Hepatic stellate cell (primary cell): ENCODE measurements at places on chromosomes 1 and 21.

DNA sequence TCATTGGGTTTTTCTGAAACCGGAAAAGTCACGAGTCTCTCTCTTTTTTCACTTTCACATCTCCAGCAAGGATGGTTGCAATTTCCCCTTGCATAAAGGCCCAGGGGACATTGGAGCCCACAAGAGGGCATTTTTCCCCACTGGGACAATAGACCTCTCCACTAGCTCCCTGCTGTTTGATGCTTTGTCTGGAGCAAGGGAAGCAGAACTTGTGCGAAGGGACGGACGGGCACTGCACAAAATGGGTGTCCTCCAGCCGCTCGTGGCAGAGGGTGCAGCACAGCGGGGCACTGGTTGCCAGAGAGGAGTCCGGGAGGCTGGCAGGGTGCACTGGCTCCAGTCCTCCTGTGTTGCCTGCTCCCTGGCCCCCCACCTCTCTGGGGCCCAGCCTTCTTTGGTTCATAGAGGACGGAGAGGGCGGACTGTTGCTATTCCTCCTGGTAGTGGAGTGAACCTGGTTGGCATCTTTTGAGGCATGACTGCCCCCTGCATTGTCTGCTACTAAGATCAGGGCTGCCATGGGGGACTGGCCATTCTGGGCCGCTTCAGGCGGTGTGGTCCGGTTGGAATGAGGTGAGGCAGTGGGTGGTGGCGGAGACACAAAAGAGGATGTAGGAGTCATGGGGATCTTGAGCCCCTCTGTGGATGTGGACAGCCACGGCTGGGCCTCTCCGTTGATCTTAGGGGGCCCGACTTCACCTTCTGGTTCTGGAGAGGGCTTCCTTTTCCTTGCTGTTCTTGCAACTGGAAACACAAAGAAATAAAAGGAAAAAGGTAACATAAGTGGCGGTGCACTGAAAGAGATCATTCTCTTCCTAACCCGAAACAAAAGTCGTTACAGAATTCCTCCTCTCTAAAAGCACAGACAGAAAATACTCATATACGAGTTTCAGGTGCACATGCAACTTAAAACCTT lies 2.6 kb downstream of the IRF2BP2 start:
- no peak for DNase-seq

GRCh38 chr1:91752324-91752723 lies 133.6 kb downstream of the TGFBR3 start:
- DNase-seq = no peak

- no peak for DNase-seq
Measured at GRCh38 chr1:219549215-219549614, 63.7 kb downstream of the ZC3H11B start.

- no peak for DNase-seq
Measured at GRCh38 chr1:194227161-194227560, 1040.7 kb upstream of the B3GALT2 start.

- no peak for DNase-seq
Measured at GRCh38 chr1:107153014-107153413, 12.2 kb downstream of the NTNG1 start.

DNA sequence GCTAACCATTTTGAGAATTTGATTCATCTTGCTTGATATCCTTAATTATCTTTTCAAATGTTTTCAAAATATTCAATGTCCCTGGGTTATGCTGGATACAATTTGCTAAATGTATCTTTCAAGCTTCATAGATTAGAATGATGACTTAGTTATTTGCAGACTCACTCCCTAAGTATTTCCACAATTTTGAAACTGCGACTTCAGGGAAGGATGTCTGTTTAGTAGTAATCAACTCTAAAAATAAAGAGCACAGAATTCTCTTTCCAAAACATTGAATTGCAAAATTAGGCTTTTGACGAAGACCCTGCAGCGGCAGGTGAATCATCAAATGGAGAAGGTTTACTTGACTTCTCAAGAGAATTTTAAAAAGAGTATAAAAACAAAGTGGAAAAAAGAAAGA lies 14.2 kb downstream of the RGS1 start:
- no peak for DNase-seq

DNA sequence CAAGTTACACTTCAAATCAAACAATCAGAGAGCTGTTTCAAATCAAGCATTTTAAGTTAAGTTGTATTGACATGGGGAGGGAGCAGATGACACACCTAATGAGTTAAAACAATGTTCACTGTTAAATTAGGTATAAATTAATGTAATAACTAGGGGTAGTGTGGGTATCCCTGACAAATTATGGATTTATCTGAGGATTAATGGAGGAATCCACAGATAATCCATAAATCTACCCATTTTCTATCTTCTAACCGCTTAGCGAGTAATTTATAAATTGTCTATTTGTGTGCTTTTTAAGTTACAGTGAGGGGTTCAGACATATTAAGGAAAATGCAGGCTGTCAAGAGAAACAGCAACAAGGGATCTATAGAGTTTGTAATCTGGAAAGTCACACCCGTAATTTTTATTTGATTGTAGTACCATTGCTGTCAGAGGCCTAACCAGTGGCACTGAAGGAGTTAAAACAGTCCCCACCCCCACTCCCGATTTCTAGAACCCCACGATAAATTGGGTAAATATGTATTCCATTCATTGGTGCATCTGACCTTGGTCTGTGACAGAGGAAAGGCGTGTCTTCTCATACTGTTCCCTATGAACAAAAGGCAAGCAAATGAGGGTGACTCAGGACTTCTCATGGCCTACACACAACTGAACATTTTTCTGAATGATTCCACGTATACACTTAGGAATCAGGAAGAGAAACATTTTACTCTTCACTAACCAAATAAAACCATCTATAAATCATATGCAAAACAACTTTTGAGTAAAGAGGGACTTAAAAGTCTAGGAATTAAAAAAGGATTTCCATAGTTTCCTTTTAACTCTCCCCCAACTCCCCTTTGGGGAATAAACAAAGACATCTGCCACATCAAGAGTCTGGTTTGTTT lies 7.4 kb downstream of the IRF2BP2 start:
- peak; percentile 86 for DNase-seq

DNA sequence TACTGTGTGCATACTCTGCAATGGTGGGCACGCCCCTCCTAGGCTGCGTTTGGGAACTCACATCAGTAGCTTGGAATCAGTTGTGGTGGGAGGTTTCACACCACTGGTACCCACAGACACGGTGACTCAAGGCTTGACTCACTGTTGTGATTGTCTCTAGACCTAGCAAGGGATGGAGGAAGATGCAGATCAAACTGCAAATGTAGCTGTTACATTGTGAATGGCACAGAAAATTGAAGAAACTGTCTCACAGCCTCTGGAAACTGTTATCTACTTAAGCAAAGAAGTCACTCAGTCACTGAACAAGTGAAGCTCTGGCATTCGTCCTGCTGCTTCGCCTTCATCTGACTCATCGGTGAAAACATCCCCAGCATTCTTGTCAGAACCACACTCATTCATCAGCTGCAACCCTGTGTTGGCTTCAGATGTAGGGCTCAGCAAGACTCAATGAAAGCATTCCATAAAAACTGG lies 59.5 kb downstream of the POFUT2 start:
- peak; percentile 89 for DNase-seq

GRCh38 chr21:43972850-43973633 lies 39.1 kb upstream of the TRAPPC10 start:
- no peak for DNase-seq

DNA sequence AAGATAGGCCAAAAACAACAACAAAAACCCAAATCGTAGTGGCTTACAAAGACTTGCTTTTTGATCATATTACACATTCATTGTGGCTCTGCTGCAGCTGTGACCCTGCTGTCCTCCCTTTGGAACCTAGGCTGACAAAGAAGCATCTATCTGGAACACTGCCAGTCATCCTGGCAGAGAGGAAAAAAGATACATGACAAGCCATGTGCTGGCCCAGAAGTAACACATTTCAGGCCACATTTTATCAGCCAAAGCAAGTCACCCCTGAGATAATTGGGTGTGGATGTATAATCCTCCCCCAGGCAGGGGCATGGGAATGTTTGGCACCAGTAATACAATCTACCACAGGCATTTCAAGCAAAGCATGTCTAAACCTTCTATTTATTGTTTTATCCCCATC lies 37.2 kb upstream of the AGO1 start:
- DNase-seq = no peak

DNA sequence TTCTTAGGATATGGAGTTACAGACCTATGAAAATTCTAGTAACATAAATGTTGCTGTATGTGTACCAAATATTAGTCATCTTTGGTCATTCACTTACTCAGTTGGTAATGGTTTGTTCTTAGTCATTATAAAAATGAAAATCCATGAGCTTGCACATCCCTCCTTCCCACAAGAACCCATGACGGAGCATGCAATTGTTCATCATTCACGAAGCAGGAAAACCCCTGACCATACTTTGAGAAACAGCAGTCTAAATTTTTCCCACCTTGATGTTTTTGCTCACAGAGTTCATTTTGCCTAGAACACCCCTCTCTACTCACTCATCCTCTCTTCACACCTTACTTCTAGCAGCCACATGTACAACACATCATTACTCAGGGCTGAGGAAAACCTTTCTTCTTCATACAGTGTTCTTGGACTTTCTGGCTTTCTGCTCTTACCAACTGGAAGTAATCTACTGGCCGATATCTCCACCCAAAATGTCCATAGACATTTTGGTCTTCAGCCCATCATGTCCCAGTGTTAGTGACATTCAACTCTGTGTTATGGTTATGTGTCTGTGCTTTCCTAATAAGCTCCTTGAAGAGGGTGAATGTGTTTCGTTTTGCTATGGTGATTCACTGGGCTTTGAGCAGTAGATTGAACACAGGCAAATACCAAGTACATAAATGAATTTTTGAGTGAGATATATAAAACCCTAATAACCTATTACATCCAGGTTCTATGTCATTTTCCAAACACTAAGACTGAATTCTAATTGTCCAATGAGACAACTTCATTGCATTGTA lies 189.9 kb downstream of the ZC3H11B start:
- DNase-seq = peak; percentile 13

DNA sequence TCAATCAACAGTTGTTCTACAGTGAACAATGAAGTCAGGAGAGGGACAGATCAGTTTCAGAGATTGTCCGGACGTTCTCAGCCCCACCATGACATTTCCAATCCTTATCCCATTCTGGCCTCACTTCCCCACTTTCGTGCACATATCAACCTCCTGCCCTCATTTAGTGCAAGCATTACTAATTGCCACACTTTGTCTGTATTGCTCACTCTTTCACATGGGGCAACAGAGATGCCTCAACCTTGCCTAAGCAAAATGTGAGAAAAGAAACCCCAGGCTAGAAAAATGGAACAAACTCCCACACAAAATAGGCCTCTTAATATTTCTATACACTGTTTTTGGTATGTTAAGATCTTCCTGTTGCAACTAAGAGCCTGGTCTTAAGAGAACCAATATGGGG lies 8.9 kb upstream of the RGS1 start:
- DNase-seq = no peak

DNA sequence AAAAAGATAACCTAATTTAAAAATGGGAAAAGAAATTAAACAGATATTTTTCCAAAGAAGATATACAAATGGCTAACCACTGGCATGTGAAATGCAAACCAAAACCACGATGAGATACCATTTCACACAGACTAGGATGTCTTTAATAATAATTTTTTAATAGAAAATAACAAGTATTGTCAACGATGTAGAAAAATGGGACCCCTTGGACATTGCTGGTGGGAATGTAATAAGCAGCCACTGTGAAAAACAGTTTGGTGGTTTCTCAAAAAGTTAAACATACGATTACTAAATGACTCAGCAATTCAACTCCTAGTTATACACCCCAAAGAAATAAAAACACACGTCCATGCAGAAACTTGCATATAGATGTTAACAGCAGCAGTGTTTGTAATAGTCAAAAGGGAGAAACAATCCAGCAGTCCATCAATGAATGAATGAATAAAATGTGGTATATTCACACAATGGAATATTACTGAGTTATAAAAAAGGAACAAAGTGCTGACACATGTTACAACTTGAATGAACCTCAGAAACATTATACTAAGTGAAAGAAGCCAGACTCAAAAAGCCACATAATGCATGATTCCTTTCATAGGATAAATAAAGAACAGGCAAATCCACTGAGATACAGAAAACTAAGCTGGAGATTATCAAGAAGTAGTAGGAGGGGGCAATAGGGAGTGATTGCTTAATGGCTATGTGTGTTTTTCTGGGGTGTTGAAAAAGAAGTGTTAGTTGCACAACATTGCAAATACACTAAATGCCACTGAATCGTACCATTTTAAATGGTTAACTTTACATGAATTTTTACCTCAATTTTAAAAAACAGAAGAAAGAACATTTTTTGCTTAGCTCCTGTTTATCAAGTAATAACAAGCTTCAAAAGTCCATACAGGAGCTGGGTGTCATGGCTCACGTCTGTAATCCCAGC lies 4.1 kb downstream of the PPT1 start:
- no peak for DNase-seq

DNA sequence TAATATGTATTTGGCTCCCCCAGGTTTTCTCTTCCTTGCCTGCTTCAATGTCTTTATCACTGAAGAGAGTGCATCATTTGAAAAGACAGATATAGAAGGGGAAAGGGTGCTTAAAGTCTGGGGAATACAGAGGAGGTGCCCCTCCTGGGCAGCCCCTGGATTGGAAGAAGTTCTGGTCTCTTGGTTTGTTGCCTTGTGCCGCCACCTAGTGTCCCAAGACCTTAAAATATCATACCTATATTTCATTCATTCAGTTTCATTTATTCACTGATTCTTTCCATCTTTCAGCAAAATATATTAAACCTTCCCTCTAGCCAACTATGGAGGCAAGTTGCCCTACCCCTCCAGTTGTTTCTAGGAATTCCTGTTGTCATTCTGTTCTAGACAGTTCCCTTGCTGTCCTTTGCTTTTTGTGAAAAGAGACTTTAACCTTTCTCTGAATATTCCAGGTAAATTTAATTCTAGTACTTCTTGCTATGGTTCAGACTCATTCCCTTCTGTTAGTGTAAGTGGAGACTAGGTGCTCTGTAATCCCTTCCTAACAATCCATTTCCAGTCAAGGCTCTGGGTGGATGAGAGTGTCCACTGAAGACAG lies 56.1 kb downstream of the MEF2D start:
- DNase-seq = no peak

DNA sequence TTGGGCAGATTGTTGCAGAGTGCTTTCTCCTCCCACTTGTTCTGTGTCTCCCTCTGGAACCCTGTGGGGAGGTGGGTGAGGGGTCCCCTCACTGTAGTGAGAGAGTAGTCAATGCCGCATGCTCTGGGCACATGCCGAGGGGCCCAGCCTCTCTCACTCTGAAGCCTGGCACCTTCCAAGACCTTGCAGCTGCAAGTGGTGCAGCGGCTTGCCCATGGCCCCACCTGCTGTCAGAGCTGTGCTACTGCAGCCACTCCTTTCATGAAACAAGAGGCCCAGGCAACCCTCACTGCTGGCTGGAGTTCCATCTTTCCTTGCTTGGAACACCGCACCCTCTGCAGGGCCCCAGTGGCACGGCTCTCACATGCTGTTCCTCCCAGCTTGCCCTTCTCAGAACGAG lies 58.4 kb upstream of the COL6A1 start:
- peak; percentile 90 for DNase-seq

- no peak for DNase-seq
Measured at GRCh38 chr1:66292944-66293343, 241.0 kb upstream of the SGIP1 start.
